ENCODE measurements at places on chromosomes 5 and 9.

GRCh38 chr5:95931079-95931833 lies 30.4 kb downstream of the ELL2 start:
- no peak for DNase-seq

- no peak for DNase-seq
These were observed 94.6 kb upstream of the IGFBPL1 start for GRCh38 chr9:38518826-38519225.

DNA sequence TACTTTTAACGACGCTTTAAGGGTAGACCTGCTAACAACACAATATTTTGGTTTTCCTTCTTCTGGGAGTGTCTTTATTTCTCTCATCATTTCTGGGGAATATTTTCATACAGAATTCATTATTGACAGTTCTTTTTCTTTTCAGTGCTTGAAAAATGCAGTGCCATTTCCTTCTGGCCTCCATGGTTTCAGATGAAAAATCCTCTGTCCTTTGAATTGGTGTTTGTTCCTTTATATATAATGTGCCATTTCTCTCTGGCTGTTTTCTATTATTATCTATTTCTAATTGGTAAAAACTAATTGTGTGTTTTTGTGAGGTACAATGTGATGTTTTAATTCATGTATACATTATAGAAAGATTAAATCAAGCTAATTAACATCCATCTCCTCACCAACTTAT lies 194.3 kb upstream of the S1PR3 start:
- DNase-seq, result no peak

DNA sequence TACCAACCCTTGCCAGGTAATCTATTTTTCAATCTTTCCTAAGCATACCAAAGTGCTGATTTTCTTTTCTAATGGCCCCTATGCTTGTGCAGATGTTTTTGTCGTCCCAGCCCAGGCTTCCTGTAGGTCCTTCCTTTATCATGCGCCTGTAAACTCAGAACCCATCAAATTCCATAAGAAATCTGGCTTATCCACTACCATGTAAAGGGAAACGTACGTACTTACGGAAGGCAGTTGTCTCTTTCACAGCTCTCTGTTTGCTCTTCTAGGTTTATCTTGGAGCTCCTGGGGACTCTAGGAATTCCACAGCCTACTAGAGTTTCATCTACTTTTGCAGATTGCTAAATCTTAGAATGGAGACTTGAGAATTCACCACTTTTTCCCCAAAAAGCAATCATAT lies 9.0 kb downstream of the BRINP1 start:
- DNase-seq, result no peak

DNA sequence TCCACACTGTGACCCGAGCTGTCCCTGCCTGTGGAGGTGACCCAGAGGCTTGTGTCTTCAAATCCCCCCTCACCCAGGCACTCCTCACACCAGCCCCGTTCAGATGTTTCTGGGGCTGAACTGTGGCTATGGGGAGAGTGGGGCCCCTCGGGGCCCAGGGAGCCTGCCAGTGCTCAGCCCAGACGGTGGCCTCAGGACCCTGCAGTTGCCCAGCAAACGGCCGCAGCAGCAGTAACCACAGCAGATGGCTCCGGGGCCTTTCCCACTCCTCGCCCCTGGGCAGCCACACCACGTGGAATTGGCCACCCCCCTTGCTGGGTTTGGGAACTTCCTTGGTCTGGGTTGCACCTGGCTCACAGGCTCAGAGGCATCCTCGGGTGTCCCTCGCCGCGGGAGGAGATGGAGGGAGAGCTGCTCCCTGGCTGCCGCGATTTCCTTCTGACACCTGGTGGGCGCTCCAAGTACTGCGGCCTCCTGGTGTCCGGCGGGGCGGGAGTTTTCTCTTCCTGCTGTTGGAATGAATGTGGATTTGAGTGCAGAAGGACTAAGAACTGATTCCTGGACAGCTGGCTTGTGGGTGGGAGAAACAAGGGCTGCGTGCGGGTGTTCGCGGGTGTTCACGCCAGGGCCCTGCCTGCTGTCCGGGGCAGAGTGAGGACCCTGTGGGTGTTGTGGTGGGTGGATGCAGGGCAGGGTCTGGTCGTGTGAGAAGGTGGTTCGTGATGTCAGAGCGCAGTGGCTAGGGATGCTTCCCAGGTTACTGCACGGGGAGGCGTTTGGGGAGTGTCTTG lies 97.5 kb downstream of the COL5A1 start:
- peak; percentile 29 for DNase-seq

DNA sequence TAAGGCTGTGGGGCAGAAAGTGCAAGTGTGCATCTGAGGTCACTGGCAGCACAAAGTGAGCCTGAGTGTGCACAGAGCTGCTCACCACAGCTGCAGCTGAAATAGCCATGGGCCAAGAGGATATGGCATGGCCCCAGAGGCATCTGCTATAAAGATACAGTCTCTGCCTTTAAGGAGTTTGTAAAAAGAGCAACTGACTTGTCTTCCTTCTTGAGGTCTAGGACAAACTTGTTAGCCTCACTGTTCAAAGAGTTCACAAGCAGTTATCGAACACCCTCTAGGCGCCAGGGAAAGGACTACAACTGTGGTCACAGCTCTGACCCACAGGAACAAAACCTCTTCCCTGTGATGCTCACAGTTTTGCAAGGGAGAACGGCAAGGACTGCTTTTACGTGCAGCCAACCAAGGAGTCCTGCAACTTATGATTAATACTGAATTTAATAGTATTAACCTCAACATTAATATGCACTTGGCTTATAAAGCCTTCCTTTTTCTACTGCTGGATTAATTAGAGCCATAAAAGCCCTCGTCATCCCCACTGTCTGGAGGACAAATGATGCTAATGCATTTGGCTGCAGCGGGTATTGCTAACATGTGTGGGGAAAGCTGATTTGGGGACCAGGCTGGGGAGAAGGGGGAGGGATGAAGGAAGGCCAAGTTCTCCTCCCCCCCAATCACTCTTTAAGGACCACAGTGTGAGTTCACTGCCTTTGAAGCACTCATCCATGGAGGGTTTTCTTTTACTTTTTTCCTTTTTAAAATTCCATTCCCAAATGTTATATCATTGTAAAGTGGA lies 189.8 kb upstream of the TRIM32 start:
- DNase-seq, result no peak

- DNase-seq, result no peak
These were observed 47.7 kb downstream of the CNTRL start for GRCh38 chr9:121122246-121123032.

GRCh38 chr5:72108202-72109061 lies 1.2 kb downstream of the MAP1B start:
- DNase-seq, result no peak

Measured in CD4-positive, alpha-beta T cell treated with Interleukin-10 for 1 hour (primary cell).